Bronchus fibroblast of lung (primary cell): ENCODE measurements at places on chromosomes 3 and 15. TPM values are rescaled to one million over a fixed set of nuclear protein-coding genes. Genes with fewer than 3 reads are reported as not detected.

Gene IQCF5
- not detected in 2 replicates for total RNA-seq

Gene BNC1
- 7.1 and 8.5 TPM in 2 replicates for total RNA-seq

Gene RAD51
- 12.9 and 14.1 TPM in 2 replicates for total RNA-seq

Gene MEIS2
- 23.6 and 25.4 TPM in 2 replicates for total RNA-seq

Gene MINAR1
- total RNA-seq, result 0.74 and 1.0 TPM in 2 replicates

Gene GALK2
- 36.9 and 42.2 TPM in 2 replicates for total RNA-seq

Gene SCAMP5
- total RNA-seq, result under 0.01 and 0.45 TPM in 2 replicates

Gene KLHL40
- not detected in 2 replicates for total RNA-seq

Gene TMEM45A
- 10.6 and 13.2 TPM in 2 replicates for total RNA-seq
